ENCODE measurements at places on chromosomes 3 and 15.

GRCh38 chr3:183553334-183554026, 2.0 kb downstream of the KLHL6 start:
- no peak for DNase-seq

GRCh38 chr3:58059349-58060321, 51.4 kb downstream of the FLNB start:
- DNase-seq = no peak

DNA sequence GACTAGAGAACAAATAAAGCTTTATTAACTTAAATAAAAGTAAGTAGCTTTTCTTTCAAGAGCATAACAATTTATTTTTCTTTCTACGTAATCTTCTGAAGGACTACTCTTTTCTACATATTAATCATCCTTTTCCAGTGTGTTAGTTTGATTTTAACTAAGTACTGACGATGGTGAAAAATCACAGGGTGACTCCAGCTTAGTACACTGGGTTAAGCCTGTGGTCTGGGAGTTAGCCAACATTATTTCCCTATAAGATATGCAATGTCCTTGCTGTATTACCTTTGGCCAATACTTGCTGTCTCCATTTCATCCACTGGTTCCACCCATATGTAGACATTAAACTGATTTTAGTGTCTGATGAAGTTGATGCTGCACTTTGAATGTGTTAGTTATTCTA, 508.6 kb upstream of the SUCLG2 start:
- DNase-seq = no peak

- no peak for DNase-seq
These were observed 49.2 kb downstream of the SLC15A2 start for GRCh38 chr3:121943431-121943830.

GRCh38 chr3:73815966-73816365, 191.2 kb upstream of the PDZRN3 start:
- DNase-seq = no peak

DNA sequence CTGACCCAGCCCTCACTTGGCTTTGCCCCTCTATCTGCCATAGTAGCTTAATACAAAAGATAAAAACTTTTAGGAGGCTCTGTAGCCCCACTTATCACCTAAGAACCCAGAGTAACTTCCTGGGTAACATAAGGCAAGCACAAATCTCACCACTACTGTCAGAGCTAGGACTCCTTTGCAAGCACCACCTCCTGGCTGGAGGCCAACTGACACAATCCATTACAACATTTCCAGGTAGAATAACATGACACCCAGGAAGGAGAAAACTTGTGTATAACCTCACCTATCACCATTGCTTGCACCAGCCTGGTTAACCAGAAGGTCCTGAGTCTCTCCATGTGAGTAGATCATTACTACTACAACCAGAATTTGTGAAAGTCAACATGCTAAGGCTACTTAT, 230.0 kb downstream of the TUSC7 start:
- DNase-seq = no peak

DNA sequence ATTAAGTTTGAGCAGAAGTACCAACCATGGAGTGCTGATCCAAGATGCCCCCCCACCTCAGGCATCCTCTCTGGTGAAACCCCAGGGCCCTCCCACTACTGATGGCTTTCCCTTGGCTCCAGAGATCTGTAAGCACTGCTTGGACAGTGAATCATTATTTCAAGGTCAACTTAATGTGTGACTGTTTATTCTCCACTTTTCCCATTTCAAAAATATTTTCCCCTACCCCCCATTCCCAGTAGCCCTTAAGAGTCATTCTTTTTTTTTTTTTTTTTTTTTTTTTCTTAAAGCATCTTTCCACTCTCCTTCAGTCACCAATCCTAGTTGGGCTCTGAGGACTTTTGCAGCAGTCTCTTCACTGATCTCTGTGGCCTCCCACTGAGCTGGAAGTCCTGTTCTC, 82.6 kb downstream of the PCCB start:
- no peak for DNase-seq

Measured in nucleus accumbens (tissue), 56 donors.